NCI-H510A (cell line): ENCODE measurements at places on chromosomes 7 and 10.

GRCh38 chr7:151457534-151457933, 17.6 kb upstream of the CRYGN start:
- DNase-seq, result no peak

- peak; percentile 63 for DNase-seq
Measured at GRCh38 chr10:95560278-95561176, 644 bp downstream of the SORBS1 start.

DNA sequence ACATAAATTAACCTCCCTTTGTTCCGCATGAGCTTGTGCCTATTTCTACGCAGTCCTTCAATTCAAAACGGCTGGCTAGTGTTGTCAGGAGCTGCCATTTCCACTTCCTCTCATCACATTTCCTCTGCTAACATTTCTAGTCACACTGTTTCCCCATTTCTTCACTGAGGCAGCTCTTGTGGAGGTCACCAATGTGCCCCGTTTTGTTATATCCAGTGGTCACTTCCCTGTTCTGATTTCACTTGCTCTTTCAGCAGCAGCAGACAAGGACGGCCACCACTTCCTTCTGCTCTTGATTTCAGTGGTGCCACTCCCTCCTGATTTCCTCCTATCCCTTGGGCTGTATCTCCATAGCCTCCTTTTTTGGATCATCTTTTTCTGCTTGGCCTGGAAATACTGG, 64.8 kb upstream of the SEC61G start:
- no peak for DNase-seq

- DNase-seq, result no peak
Measured at GRCh38 chr10:133230387-133231195, 574 bp downstream of the UTF1 start.

DNA sequence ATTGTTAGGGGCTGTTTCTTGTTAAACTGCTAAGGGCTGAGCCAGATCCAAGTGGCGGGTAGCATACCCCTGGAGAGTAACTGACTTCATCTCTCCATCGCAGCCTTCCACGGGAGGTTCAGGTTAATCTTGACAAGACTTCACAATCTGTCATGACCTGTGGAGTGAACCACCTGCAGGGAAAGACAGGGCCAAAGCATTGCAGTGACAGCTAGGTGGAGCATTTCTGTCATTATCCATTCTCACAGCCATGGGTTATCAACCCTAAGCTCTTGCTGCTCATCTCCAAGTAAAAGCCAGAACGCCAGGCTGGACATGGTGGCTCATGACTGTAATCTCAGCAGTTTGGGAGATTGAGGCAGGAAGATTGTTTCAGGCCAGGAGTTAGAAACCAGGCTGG, 17.2 kb downstream of the ABCC2 start:
- no peak for DNase-seq

GRCh38 chr10:71745664-71746250, 26.2 kb upstream of the C10orf105 start:
- DNase-seq, result no peak

DNA sequence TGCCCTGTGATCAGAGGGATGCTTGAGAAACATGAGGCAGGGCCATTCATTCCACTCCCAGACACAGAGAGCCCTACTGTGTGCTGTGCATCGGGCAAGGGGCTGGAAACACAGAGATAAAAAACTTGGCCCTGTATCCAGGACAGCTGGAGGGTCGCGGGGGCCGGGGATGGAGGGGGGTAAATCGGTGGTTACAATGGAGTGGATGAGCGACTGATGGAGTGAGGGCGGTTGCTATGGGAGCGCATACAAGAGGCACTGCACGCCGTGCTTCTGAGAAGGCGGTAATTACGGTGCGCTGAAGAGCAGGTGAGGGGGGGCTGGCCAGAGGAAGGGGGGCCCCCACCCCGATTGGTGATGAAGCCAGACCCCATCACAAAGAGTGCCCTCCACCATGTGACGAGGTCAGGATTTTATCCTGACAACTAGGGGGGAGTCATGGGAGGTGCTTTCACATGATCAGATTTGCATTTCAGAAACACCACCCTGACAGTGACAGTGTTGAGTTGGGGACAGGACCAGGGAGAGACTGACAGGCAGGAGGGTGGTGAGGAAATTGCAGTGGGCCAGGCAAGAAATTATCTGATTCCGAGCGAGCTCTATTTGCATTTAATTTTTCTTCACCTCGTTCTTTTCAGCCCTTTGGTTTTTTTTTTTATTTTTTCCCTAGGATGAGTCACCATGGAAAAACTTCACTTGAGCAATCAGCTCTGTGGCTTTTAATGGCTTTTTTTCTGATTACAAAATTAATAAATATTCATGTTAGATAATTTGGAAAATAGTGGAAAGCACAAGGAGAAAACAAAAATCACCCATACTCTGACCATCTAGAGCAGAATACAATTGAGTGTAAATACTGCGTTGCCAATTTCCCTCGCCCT, 7.8 kb downstream of the CPA5 start:
- no peak for DNase-seq

DNA sequence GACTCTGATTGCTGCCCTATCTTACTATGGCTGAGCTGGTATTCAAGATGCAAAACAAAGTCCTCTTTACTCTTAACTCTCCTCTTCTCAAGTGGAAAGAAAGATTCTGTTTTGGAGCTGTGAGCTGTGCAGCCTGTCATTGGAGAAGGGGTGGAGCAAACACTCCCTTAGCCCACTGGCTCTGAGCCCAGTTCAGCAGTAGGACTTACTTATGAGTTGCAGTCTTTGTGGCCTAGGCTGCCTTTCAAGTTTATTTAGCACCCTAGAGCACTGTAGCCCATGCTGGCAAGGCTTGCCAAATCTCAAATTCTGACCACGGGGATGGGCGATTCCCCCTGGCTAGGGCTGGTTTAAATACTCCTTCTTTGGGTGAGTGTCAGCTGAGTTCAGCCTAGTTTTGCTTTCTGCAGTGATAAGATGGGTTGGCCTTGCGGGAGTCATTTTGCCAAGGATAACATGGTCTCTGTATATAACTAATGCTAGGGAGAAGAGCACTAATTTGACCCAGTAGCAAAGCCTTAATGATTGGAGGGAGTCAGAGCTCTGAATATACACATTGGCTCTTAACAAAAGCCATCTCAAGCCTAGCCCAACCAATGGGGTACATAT, 110.2 kb downstream of the MYO3A start:
- no peak for DNase-seq

DNA sequence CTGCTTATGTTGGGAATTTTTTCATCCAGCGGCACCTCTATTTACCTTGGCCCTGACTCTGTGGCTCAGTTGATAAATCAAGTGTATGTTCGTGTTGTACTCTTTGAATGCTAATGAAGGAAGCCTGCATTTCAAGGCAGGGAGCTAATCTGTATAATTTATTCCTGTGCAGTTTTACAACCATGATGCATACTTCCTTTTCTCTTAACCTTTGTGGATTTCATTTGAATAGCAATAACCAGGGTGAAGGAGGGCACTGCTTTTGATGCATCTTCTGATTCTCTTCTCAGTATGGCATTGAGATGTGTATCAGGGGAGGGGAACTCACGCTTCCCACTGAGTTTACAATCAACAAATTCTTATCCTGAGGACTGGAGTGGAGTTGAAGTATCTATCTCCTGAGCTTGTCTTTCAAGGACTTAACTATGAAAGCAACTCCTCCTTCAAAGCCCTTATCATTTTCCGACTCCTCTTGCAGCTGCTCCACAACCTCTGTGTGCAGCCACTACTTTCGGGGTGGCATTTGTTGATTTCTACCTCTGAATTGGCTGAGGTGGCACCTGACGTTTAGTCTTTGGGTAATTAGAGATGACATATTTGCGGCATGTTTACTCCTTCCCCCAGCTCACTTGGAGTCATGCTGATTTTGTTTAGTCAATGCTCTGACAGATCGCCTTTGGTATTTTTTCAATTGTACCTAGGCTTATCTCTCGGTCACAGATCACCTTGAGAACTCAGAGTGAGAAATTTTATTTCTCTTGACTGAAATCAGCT, 275.2 kb downstream of the PHTF2 start:
- no peak for DNase-seq

DNA sequence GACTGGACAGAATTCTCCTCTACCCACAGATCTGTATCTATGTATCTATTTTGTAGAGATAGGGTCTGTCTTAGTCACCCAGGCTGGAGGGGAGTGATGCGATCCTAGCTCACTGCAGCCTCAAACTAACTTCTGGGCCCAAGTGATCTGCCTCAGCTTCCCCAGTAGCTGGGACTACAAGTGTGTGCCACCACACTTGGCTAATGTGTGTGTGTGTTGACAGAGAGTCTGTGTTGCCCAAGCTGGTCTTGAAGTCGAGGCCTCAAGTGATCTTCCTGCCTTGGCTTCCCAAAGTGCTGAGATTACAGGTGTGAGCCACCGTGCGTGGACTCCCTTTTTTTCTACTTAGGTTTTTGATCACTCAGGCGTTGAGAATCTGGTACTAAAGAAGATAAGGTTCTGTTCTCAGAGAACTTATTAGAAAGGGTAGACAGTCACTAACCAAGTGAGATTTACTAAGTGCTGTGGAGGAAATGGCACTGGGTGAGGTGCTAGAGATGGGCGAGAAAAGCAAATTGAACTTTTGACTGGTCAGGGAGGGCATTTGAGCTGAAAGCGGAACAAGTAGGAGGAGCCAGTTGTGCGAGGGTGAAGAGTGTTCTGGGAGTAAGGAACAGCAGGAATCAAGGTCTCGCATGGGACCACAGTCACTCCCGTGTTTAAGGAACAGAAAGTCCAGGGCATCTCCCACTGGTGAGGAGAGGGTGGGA, 18.0 kb downstream of the NDUFB2 start:
- no peak for DNase-seq

DNA sequence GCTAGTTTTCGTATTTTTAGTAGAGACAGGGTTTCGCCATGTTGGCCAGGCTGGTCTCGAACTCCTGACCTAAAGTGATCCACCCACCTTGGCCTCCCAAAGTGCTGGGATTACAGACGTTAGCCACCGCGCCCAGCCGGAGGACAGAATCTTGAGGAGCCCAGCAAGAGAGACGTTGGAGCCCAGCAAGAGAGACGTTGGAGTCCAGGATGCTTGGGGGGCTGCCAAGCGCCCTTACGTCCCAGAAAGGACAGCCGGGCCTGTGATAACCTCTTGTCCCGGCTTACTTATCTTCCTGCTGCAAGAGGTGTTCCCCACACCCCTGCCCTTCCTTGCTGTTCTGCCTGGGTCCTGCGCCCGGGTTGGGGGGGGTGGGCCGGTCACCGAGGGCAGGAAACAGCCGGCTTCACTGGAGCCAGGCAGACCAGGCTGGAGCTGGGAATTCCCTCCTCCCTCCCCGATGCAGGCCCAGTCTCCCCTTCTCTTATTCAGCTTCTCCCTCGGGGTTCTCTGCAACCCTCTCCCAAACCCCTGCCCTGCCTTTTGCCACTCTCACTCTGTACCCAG, 1.9 kb upstream of the EPHB4 start:
- no peak for DNase-seq

- DNase-seq, result no peak
Measured at GRCh38 chr10:75137533-75138438, 26.3 kb downstream of the SAMD8 start.

DNA sequence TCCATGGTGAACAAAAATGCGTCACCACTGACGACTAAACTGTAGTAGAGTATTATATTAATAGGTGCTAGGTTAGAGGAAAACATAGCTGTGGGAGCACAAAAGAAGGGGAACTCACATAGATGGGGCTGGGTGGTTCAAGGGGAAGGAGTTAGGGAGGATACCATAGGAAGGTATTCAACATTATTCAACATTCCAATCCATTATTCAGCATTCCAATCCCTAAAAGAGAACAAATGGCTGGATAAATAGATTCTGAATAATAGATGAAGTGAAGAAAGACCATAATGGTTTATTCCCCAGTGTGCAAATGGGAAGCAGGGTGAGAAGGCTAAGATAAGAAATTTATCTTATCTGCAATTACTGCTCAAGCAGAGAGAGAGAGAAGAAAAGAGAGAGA, 61.4 kb downstream of the AASS start:
- DNase-seq, result no peak

DNA sequence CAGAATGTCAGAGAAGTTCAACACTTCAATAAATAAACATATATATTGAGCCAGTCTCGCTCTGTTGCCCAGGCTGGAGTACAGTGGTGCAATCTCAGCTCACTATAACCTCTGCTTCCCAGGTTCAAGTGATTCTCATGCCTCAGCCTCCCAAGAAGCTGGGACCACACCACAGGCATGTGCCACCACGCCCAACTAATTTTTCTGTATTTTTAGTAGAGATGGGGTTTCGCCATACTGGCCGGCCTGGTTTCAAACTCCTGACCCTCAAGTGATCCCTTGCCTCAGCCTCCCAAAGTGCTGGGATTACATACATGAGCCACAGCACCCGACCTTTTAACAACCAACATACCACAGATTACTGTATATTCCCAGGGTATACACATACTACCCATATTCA, 134.2 kb downstream of the JMJD1C start:
- DNase-seq, result no peak

DNA sequence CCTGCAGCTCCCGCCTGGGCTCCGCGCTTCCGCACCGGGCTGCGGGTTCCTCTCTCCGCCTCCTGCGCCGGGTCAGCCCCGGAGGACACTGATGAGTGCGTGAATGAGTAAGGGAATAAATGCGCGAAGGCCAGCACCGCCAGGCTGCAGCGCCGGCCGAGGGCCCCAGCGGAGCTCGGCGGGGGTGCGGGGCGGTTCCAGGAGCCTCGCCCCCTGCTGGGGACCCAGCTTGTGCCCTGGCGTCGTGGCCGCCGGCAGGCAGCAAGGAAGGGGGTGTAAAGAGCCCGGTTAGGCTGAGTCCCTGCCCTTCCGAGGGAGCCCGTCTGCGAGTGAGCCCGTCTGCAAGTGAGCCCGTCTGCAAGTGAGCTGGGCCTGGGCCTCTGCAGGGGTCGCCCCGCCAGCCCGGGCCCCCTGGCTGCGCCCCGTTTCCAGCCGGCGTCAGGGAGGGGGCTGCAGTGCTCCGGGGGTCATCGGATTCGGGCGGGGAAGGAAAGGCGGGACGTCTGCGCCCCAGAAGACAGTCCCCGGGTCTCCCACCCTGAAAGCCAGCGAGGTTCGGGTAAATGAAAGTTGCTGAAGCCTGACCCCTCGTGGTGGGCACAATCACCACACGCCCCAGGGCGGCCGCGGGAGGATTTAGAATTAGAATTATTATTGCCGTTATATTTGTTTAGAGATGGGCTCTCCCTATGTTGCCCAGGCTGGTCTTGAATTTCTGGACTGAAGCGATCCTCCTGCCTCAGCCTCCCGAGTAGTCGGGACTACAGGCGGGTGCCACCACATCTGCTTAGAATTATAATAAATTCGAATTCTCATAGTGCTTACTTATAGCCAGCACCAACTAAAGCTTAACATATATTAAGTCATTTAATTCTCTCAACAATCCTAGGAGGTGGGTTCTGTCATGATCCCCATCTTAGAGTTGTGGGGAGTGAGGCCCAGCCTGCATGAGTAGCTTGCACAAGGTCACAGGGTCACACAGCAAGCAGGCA, 8.6 kb upstream of the CRYGN start:
- DNase-seq, result no peak

DNA sequence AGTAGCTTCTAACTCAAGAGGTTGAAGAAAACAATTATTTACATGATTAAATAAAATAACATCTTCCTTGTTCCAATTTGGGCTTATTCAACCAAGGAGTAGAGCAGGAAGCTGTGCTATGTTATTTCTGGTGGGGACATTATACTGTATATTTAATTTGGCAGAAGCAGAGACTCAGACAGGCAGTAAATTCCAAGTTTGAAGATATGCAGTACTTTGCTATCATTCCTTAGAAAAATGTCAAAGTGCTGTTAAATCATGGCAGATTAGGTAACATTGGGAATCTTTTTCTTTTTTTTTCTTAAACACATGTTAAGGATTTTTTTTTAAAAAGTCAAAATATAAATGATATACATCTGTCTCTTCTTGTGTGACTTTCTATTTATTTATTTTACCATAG, 190.1 kb downstream of the SUGCT start:
- no peak for DNase-seq
